ENCODE measurements at places on chromosomes 5 and 9.

DNA sequence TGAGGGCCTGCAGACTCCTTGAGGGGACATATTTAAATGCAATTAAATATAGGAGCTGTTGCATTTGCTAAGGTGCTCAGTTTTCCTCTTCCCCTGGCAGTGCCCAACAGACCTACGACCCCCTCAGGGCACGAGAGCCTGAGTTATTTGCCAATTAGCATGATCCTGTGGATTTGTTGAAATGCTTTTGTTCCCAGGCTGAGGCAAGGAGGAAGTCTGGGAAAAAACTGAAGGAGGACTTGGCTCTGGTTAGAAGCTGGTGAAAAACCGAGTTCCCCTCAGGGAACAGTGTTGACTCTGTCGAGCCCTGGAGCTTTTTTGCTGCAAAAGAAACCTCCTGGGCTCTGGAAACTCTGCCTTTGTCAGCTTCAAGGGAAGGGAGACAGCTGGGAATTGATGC is 103.6 kb upstream of the SHB start:
- DNase-seq: no peak

- no peak for DNase-seq
Measured at GRCh38 chr5:144468571-144468970, 297.9 kb downstream of the KCTD16 start.

- DNase-seq: peak; percentile 4
Measured at GRCh38 chr9:98974994-98975712, 31.4 kb downstream of the COL15A1 start.

- DNase-seq: no peak
Measured at GRCh38 chr5:76716456-76717157, 681 bp downstream of the F2R start.

DNA sequence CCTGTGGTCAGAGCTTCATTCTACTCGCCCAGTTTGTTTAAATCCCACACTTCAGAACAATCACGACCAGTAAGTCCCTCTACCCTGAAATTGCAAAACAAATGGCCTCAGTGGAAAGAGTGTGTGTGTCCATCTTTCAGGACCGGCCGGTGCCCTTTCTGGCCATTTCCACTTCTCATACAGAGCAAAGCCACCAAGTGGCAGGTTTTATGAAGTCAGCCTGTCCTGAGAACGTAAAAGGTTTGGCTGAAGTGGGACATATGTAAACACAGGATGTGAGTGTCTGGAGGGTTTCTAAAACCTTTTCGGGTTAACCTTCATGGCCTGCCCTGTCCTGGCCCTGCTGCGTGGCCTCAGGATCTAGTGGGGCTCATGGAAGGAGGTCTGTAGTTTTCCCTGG is 24.7 kb downstream of the NXNL2 start:
- no peak for DNase-seq

DNA sequence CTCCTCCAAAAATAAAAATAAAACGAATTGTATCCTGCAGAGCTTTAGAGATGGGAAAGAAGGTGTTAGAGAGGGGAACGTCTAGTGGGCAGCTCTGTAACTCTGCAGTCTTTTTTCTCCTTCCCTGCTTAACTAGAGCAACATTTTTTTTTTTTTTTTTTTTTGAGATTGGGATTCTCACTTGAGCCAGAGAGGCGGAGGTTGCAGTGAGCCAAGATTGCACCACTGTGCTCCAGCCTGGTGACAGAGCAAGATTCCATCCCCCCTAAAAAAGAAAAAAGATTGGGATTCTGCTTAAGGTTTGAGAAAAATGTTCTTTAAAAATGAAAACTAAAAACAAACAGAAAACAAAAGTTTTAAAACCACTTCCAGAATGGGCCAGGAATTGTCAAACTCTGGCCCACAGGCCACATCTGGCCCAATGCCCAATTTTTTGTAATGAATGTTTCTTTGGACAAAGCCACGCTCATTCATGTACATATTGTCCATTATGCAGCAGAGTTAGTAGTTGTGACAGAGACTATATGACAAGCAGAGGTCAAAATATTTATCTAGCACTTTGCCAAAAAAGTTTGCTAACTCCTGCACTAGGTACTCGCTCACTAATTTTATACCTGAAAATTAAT is 98.5 kb downstream of the ZCCHC7 start:
- DNase-seq: no peak

- no peak for DNase-seq
Measured at GRCh38 chr5:51172903-51173626, 210.2 kb upstream of the ISL1 start.

GRCh38 chr5:14471507-14471906 is 110.1 kb upstream of the OTULINL start:
- no peak for DNase-seq

- DNase-seq: no peak
Measured at GRCh38 chr5:169795338-169795737, 158.3 kb downstream of the DOCK2 start.

DNA sequence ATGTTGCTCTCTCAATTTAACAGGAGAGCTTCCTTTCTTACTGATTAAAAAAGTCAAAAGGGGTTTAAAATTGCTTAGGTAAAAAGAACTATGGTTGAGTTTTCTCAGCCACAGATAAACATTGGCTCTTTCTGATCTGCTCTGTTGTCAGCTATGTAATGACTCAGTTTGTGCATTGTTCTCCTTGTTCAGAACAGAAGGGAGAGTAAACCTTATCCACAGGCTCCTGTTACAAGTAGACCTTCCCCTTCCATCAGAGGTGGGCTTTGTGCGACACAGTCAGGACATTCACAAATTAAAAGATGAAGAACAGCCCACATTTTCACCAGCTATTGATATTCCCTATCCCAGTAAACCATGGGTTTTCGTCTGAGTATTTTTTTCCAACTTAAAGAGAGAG is 236.3 kb upstream of the SEMA6A start:
- DNase-seq: no peak

DNA sequence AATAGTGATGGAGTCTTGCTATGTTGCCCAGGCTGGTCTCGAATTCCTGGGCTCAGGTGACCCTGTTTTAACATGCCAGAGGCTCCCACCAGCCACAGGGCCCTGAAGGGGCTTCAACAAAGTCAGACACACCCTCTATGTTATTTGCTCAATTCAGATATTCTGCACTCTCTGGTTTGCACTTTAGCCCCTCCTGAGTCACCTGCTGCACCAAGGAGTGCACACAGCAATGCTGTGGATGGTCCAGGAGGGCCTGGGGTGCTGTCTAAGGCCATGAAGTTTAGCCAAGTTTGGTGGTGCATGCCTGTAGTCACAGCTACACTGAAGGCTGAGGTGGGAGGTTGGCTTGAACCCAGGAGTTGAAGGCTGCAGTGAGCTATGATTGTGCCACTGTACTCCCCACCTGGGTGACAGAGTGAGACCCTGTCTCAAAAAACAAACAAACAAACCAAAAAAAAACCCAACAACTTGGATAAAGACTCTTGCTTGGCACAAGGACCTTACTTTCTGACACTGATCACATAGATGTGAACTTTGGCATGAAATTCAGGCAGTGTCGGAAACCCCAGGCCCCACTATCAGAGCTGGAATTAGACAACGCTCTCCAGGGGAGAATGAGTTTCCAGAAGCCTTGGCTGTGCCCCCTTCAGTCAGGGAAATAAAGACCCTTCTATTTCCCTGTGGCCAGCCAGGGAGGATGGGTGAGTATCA is 39.7 kb upstream of the CDKN2AIPNL start:
- DNase-seq: no peak

GRCh38 chr5:171839112-171839511 is 53.5 kb downstream of the SMIM23 start:
- DNase-seq: no peak

GRCh38 chr5:15353086-15353645 is 146.8 kb upstream of the FBXL7 start:
- DNase-seq: no peak
